ENCODE measurements at places on chromosomes 7 and 10.

- DNase-seq: no peak
Measured at GRCh38 chr10:123427165-123427786, 238.9 kb upstream of the GPR26 start.

GRCh38 chr7:33952824-33953223 lies 47.5 kb downstream of the BMPER start:
- DNase-seq: no peak

DNA sequence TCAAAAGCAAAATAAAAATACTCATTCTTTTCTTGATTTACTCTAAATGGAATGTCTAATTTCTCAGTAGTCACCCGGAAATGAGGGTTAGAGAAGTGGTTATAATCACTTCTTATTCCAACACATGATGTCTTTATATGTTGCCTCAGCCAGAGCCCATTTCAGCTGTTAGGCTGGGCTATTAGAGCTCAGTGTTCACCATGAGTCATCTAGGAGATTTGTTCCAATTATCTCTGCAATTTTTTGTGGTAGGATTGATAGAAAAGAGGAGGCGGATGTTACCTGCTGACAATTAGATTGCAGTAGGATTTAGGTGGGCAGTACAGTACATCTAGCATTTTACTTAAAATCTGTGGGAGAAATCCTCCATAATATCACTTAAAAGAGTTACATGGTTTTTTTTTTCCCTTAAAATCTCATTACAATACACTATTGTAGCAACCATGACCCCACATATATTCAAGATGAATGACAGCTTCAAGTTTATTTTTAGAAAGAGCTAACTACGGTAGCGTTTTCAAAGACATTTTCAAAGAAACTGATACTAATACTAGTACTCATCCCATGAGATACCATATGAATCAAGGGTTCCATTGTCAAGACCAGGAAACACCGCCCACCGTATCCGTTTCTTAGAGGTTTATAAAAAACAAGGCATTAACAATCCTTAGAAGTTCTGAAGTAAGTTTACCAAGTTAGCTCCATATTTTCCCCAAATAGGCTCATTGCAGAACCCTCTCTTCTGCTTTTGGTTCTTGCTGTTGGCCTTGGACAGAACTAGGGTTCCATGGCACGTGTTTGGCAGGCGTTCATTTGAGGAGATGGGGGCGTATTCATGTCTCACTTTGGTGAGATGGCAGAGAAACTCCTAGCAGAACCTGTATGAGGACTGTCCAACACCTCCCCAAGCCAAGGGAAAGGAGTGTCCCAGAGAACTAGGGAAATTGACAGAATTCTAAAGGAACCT lies 10.4 kb downstream of the CPA2 start:
- DNase-seq: no peak

GRCh38 chr7:24143547-24143946 lies 140.4 kb upstream of the NPY start:
- DNase-seq: no peak

- DNase-seq: no peak
Measured at GRCh38 chr7:81768951-81769778, 682 bp downstream of the HGF start.

DNA sequence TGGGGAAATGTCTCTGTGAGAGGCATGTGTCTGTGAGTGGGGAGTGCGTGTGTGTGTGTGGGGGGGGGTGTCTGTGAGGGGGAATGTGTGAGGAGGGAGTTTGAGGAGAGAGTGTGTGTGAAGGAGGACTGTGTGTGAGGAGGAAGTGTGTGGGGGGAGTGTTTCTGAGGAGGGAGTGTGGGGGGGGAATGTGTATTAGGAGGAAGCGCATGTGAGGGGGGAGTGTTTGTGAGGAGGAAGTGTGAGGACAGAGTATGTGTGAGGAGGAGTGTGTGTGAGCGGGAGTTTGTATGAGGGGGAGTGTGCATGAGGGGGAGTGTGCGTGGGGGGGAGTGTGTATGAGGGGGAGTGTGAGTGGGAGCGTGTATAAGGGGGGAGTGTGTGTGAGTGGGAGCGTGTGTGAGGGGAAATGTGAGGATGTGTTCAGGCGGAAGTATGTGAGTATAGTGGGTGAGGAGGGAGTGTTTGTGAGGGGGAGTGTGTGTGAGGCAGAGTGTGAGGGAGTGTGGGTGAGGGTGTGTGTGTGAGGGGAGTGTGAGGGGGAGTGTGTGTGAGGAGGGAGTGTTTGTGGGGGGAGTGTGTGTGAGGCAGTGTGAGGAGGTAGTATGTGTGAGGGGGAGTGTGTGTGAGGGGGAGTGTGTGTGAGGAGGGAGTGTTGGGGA lies 21.8 kb upstream of the PTPRN2 start:
- DNase-seq: no peak

DNA sequence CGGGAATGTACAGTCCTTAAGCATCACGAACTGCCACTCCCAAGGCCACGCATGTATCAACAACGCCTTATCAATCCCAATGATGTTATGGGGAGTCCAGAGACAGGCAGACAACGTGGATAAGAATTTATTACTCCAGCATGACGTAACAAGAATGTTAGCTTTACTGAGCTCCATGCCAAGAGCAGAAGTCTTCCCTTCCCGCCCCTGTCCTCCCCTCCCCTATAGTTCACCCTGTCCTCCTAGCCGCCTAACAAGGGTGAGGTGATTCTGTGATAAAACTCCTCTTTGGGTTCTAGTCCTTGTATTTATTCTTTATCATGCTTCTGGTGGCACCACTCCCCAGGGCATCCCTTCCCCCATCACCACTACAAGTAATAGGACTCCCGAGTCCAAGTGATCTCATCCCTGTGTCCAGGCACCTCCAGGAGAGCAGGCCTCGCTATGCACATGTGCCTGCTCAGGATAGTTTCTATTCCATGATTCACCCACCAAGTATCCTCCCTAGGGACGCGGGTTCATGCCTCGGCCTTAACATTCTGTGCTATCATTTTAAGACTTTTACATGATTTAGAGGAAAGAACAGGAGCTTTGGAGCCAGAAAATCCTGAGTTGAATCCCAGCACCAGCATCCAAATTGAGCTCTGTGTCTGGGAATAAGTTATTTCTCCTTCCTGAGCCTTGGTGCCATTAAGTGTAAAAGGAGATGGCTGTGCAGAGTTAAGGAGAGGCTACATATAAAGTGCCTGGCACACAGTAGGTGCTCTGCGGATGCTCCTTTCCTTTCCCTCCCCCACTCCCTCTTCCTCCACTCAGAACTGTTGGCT lies 15.4 kb downstream of the GSDME start:
- DNase-seq: no peak

DNA sequence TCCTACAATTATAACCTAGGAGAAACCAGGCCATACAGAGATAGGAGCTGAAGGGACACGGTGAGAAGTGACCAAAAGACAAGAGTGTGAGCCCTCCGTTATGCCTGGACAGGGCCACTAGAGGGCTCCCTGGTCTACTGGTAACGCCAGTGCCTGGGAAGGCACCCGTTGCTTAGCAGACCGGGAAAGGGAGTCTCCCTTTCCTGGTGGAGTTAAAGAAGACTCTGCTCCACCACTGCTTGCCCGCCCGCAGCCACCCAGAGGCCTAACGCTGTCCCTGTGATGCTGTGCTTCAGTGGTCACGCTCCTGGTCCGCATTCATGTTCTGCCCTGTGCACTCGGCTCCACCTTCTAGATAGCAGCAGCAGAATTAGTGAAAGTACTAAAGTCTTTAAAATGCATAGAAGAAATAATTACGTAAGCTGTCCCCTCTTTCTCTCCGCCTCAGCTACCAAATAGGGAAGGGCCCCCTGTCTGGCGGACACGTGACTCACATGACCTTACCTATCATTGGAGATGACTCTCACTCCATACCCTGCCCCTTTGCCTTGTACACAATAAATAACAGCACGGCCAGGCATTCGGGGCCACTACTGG lies 34.8 kb downstream of the GRID2IP start:
- peak; percentile 46 for DNase-seq

DNA sequence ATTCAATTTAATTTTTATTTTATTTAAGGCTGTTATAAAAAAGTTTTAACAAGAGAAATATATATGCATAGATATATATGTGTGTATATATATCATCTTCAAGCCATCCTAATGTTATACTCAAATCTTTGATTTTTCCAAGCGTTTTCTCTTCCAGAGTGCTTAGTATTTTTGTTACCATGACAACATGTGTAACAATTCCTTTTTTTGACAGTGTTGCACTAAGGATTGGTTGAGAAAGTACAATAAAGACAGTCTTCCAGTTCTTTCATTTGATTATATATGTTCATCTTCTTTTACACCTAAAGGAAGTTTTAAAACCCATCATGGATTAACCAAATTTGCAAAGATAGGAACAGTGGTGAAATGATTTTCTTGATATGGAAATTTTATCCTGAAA lies 171.7 kb downstream of the KLF6 start:
- no peak for DNase-seq

GRCh38 chr7:91373111-91373800 lies 109.0 kb downstream of the FZD1 start:
- no peak for DNase-seq

GRCh38 chr7:155069992-155070751 lies at the start of gene HTR5A:
HTR5A (plus strand) TSS chr7:155070324; CDS start chr7:155070900, 576 bp downstream.
- DNase-seq: no peak

- no peak for DNase-seq
Measured at GRCh38 chr7:106126170-106126938, 14.2 kb upstream of the SYPL1 start.

- DNase-seq: no peak
Measured at GRCh38 chr7:55532150-55532917, 40.0 kb downstream of the VOPP1 start.

DNA sequence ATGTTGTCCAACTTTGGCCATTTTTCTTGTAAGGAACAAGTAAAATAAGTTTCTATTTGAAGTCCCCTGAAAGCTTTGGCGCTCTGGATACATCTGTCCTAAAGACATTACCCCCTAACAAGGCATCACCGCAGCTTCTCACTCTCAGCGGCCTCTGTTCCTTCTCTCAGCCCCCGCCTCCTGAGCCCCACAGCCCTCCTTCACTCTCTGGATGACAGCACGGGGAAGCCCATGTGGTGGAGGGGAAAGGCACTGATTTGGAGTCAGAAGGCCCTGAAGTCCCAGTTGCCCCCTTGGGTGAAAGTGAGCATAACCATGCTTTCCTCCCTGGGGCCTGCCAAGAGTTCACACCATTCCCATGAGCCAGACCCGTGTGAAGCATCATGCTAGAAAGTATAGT lies 4.6 kb downstream of the H2BK1 start:
- no peak for DNase-seq

DNA sequence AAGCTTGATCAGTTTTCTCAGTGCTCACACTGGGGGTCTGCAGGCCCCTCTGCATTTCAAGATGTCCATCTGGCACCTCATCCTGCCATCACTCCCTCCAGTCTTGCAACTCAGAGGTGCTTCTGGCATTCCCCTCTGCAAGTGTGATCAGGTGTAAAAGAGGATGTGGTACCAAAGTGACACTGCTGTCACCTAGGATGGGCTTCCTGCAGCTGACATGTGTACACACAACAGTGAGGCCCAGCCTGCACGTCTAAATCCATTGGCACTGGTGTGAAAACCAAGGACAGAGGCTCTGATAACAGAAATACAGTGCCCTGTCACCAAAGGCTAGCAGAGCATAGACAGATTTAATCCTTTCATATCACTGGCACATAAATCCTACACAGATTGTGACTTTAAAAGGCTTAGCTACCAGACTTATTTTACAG lies 162.5 kb upstream of the CELF2 start:
- no peak for DNase-seq

DNA sequence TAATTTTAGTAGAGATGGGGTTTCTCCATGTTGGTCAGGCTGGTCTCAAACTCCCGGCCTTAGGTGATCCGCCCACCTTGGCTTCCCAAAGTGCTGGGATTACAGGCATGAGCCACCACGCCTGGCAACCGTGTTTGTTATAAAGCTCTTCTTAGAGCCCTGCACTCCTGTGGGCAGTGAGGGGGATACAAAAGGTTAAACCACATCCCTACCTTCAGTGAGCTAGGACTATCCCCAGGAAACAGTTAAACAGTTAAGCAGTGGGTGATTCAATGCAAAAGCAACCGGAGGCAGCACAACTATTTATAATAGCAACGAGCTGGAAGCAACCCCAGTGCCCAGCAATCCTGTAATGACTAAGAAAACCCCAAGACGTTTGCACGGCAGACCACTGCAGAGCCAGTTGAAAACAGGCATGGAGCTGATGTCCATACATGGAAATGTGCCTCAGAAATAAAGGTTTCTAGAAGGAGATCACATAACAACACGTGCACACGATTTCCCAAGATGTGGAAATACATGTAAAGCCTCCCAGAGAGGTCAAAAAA lies 107.2 kb upstream of the LYZL2 start:
- no peak for DNase-seq

DNA sequence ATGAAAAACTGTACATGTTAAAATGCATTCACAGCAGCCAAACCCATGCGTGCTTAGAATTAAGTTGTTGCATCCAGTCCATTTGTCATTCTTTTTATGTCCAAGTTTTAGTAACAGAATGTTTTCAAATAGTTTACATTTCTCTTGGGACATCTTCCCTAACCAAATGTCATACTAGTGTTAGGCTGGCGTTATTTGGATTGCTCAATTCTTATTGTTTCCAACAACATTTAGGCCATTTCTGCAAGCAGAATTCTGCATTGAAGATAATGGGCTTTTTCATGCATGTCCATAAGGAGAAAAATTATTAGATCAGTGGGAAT lies 203.0 kb downstream of the HIBADH start:
- DNase-seq: no peak

GRCh38 chr10:9230625-9231024 lies 1176.1 kb downstream of the GATA3 start:
- DNase-seq: no peak

DNA sequence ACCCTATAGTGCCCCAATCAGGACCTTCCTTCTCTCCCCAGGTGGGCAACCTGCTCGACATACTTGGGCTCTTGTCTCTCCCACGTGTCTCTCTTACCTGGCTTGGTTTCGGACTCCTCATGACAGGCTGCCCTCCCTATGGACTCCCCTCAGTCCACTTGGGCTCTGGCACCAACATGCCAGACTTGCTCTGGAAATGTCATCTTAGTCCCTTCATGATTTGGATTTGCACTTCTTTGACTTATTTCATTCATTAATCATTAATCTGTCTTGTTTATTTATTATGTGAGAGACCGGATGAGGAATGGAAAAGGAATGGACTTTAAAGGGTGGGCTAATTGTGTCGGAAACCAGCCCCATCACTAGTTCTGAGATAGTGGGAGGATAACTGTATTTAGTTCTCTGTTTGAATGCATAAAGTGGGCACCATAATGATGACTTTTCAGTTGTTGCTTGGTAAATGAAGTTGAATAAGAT lies 108.0 kb downstream of the SND1 start:
- no peak for DNase-seq

- DNase-seq: no peak
Measured at GRCh38 chr7:126450269-126450671, 802.5 kb downstream of the GRM8 start.

- no peak for DNase-seq
Measured at GRCh38 chr10:30902621-30903396, 128.9 kb downstream of the ZNF438 start.

- DNase-seq: no peak
Measured at GRCh38 chr7:27183682-27184336, 1.2 kb downstream of the HOXA11 start.

GRCh38 chr10:69503001-69503895 lies 52.0 kb downstream of the TSPAN15 start:
- no peak for DNase-seq

GRCh38 chr7:26659121-26659520 lies 205.3 kb downstream of the SKAP2 start:
- peak; percentile 81 for DNase-seq
